ENCODE measurements at places on chromosomes 4 and X. TPM values are rescaled to one million over a fixed set of nuclear protein-coding genes. Genes with fewer than 3 reads are reported as not detected.
A peak's percentile ranks its signal among the peaks of the same experiment; 100 is the strongest.

DNA sequence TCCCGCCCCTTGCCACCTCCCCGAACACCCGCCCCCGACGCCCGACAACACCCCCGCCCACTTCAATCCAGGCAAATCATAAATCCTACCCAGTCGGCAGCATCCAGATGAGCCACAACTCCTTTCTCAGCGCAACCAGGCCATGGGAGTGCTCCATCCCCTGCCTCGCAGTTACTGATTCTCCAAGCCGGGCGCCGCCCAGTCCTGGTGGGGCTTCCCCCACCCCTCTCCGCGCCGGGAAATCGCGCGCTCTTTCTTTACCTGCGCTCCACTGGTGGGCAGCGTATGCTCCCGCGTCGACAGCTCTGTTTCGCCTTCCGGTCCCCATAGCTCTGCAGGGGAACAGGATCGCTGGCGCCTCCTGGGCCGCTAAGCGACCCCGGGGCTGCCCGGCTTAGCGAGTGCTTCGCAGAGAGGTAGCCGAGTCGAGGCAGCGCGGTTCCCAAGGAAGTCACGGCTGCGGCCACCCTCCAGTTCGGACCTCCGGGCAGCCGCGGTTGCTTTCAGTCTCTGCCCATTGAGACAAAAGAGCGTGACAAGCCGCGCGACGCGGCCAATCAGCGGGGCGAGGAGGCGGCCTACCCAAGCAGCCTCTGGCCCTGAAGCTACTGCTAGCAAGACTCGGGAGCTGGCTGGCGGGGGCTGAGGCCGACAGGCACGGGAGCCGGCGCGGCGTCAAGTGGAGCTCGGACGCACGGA lies 43.7 kb upstream of the TMSB15B start:
- DNase-seq: peak; percentile 55

GRCh38 chrX:109632906-109633504 lies 8.0 kb upstream of the KCNE5 start:
- DNase-seq: no peak

DNA sequence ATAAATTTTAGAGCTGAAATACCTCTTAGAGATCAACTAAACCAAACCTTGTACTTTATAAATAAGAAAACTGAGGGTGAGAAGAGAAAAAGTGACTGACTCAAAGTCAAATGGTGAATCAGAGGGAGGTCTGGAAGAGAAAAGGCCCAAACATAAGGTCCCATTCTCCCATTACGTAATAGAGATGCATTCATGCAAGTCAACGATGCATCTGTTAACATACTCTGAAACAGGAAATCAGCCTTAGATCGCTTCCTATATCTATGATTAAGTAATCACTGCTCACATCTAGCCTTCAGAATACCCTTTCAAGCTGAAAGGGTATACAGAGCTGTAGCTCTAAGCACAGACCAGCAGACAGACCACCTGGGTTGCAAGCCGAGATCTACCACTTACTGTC lies 6.5 kb downstream of the RNF150 start:
- DNase-seq: no peak

GRCh38 chr4:70994387-70995099 lies 1.1 kb downstream of the DCK start:
- DNase-seq: no peak

DNA sequence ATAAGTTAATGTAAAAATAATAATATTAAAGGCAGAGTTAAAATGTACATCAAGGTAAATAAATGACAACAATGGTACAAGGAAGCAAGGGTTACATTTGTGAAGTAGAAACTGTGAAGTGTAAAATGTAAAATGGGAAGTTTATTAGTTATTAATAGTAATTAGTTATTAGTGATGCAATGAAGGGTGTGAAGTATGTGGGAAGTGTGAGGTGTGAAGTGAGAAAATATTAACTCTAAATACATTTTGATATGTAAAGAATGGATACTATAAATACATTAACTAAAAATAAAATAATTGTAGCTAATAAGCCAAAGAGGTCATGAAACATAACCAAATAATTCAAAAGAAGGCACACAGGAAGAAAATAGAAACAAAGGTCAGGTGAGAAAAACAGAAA lies 316.4 kb downstream of the GBA3 start:
- no peak for DNase-seq

GRCh38 chr4:11368701-11369115 lies 60.0 kb downstream of the HS3ST1 start:
- DNase-seq: no peak

DNA sequence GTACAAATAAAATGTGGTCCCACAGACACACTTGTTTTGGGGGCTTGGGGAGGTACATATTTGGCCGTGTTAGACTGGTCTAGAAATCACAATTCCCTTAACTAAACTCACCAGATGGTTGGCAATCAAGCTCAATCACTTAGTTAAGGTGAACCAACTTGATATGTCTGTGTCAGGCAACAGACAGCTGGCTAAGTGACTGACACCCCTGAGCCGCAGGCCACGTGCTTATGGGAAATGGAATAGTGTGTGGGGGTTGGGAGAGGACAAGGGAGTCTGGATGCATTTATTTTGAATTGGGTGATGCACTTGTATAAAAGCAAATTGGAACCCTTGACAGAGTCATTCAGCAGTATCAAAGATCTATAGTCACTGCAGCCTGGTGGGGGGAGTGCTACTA lies 209.0 kb downstream of the HS6ST2 start:
- no peak for DNase-seq

DNA sequence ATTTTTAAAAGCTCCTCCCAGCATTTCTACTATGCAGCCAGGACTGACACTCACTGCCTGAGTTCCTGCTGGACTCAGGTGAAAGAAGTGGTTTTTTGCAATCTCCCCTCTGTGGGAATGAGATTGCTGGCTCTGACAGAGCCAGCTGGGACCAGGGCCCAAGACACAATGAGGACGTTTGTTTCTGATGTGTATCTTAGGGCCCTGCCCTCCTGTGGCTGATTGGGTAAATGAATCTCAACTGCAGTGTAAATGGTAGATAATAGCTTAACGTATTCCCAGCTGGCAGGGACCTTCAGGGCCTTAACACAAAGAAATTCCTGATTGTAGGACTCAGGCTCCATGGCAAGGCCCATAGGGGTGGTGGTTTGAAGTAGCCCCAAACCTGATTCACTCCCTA lies 85.8 kb upstream of the PRPS1 start:
- no peak for DNase-seq

GRCh38 chrX:41923978-41924683 lies 777 bp upstream of the CASK start:
- DNase-seq: no peak

DNA sequence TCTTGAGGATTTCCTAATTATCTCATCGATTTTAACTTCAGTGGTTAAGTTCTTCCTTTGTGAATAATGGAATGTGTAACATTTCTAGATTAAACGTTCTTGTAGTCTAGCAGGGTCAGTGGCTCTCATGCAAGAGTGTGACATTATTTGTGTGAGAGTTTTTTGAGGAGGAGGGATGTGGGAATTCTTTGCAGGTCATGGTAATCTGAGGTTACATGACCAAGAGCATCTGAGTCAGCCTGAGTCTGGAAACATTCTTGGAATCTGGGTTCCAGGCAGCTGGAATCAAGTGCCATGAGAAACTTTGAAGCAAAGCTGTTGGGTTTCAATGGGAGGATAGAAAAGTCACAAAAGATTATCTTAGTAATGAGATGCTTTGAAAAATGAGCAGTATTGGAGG lies 49.5 kb downstream of the GK start:
- DNase-seq: no peak

DNA sequence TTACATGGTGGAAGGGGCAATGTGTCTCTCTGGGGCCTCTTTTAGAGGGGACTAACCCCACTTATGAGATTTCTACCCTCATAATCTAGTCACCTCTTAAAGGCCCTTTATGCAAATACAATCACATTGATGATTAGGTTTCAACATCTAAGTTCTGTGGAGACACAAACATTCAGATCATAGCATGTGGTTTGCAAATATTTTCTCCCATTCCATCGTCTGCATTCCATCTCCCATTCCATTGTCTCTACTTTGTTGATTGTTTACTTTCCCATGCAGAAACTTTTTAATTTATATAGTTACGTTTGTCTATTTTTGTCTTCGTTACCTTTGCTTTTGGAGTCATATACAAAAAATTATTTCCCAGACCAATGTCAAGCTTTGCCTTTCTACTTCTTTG lies 927.5 kb upstream of the INTU start:
- no peak for DNase-seq

GRCh38 chr4:79364061-79364460 lies 38.2 kb upstream of the NAA11 start:
- no peak for DNase-seq

DNA sequence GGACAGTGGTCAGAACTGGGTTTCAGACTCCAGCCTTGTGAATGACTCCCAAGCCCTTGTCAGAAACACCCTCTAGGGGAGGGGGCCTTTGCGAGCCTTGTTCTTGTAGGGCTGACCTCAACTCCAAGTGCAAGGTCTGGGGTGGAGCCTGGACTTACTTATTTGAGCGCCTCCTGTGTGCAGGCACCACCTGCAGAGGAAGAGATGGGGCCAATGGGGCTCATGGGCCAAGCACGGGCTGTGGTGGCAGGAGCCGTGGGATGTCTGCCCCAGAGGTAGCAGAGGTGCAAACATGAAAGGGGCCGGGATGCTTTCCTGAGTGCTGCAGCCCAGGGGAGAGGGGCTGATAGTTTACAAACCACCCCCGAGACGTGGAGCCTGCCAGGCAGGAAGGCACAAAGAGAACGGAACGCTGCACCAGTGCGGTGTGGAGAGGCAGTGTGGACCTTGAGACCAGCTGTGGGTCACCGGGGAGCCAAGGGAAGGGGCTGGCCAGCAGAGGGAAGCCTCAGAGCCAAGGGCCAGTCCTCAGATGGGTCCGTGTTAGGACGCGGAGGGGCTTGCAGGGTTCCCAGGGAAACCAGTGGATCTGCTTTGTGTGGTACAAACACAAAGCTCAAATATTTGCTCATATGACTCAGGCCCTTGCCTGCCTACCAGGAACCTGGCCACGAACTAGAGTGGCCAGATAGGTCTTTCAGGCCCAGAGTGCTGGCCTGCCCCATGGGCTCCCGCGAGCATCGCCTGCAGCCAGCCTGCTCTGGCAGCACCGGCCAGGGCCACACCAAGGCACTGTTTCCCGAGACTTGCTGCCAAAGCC lies 8.7 kb upstream of the TADA2B start:
- no peak for DNase-seq

- no peak for DNase-seq
Observed at GRCh38 chrX:9957743-9958142, 9.4 kb upstream of the CLDN34 start.

- DNase-seq: no peak
Observed at GRCh38 chr4:168059251-168059650, 33.1 kb upstream of the ANXA10 start.

- DNase-seq: no peak
Observed at GRCh38 chr4:177256950-177257349, 52.7 kb upstream of the NEIL3 start.

DNA sequence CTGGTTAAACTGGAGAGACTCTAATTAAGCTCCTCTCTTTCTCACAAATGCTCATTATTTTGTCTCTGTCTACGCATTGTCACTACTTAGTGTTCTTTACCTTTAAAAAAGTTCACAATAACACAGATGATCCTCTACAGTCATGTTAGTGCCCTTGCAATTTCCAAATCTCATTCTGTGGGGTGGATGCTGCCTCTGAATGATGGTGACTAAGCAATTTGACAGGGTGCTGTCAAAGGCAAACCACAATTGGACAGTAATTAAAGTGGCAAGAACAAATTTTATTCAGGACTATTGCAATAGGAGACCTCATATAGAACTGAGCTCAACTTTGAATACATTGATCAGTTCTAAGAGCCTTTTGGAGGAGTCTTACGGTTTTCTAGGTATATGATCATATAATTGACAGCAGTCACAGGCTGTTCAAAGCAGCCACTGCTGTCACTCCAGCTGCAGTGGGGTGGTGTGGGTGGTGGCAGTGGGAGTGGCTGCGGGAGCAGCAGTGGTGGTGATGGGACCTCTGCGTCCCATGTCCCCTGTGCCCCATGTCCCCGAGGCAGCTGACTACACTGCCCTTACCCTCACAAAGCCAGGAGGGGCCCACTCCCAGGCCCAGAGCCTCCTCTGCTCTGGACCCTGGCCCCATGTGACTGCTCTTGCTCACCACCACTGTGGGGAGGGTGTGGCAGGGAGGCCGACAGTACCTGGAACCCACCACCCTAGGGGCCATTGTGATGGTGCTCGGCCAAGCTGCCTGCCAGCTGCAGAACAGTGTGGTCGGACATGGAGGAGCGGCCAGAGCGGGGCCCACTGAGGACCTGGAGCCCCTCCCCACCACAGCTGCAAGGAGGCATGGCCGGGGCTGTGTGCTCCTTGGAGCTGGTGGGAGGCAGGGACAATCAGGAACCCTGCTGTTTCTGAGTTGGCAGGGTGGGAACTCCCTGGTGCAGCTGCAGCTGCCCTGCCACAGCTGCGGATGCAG lies 30.4 kb upstream of the PAGE1 start:
- DNase-seq: no peak

DNA sequence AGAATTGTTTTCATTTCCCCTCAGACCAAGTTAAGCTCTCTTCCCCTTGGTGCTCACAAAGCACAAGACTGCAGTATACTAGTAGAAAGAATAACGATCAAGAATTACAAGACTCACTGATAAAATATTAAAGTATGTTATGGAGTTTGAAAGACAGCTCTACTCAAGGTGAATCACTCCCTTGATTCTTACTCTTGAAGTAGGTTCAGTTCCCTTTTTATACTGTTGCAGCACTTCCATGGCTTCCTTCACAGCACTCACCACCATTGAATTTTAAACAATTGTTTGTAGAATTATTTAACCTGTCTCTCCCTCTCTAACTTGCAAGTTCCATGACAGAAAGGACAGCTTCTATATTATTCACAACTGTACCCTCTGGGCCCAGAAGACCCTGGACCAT lies 42.2 kb downstream of the CASK start:
- no peak for DNase-seq

DNA sequence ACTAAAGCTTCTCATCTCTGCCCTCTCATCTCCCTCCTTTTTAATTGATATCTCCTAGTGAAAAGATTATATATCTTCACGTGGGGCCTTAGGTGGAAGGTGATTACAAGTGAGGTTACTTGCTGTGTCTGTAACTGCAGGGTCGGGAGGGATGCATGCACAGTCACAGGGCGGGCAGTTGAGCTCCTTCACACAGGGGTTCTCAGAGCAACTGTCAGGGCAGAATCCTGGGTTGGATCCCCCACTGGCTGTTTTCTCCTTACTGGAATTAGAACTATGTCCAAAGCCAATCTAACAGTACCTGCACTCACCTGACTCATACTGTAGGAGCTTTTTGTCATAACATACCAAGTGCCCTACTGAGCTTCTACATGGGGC lies 141.1 kb downstream of the AASDH start:
- DNase-seq: no peak

- DNase-seq: no peak
Observed at GRCh38 chrX:20217906-20218305, 48.8 kb downstream of the RPS6KA3 start.

HGFAC gene
- not detected for total RNA-seq

AR gene
- 0.25 TPM for total RNA-seq

SFRP2 gene
- total RNA-seq: not detected

NHSL2 gene
- total RNA-seq: 0.41 TPM

NEIL3 gene
- total RNA-seq: 18.2 TPM

SSX4B gene
- total RNA-seq: not detected

UGT2B10 gene
- total RNA-seq: not detected

CXXC4 gene
- total RNA-seq: not detected

FAM236B gene
- not detected for total RNA-seq

TMPRSS11D gene
- not detected for total RNA-seq

MTCP1 gene
- 19.0 TPM for total RNA-seq

ITM2A gene
- 138 TPM for total RNA-seq

BEND2 gene
- total RNA-seq: not detected

XAGE1A gene
- not detected for total RNA-seq

FGF2 gene
- total RNA-seq: 3.0 TPM

All from activated T-helper 2 cell treated with anti-CD3 and anti-CD28 coated beads, Interferon-gamma antibody, Interleukin-2, Interleukin-4, amounts not matched to agents 10 μg/mL and 5 μg/mL and 100 μg/mL, durations not matched to agents 14 hours and 24 hours and 36 hours (primary cell).